ENCODE measurements at places on chromosomes 5 and 9.
A peak's percentile ranks its signal among the peaks of the same experiment; 100 is the strongest.

DNA sequence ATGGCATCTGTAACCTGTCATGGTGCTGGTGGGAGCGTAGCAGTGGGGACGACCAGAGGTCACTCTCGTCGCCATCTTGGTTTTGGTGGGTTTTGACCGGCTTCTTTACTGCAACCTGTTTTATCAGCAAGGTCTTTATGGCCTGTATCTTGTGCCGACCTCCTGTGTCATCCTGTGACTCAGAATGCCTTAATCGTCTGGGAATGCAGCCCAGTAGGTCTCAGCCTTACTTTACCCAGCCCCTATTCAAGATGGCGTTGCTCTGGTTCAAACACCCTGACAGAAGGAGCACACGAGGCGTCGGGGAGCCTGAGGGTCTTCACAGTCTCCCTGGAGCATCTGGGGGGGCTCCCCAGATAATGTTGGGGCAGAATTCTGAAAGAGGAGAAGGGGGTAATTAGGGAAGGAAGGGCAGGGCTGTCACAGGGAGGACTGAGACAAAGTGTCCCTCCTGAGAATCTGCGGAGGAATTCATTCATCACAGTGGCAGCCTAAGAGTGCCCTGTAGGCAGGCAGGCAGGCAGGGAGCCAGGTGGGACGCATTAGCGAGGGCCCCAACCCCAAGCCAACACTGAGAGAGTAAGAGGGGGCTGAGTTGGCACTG lies 21.3 kb upstream of the NCS1 start:
- no peak for DNase-seq

- no peak for DNase-seq
Observed at GRCh38 chr9:87337335-87338087, 160.2 kb upstream of the DAPK1 start.

DNA sequence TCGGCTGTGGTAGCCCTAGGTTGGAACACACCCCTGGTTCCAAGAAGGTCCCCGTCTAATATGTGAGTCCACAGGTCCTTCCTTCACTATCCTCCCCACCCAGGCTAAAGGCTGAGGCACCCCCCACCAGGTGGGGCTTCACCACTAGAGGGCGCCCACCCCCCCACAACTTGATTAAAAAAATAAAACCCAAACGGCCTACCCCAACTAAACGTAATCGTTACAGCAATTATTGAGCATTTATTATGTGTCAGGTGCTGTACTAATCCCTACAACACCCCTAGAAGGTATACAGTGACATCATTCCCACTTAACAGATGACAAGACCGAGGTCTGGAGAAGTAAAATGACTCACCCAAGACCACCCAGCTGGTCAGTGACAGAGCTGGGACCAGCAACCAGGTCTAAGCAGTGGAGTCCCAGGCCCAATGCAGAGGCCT lies 65.0 kb downstream of the FGF18 start:
- no peak for DNase-seq

GRCh38 chr5:112995764-112996618 lies 19.4 kb downstream of the DCP2 start:
- peak; percentile 61 for DNase-seq

DNA sequence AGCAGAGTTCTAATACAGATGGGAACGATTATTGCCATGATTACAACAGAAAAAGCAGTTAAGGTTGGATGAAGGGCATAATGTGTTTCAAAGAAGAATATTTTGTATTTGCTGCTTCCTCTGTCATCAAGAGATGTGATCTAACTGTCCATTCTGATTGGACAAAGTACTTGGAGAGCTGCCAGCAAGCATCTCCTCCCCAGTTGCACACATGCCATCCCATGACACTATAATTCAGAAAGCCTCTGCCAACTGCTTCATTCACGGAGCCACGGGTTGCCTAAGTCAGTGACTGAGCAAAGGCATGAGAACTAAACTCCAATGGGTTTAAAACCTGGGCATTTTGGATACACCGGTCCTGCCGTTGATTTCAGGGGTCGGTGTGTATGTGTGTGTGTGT lies 253.8 kb downstream of the CRB2 start:
- no peak for DNase-seq

GRCh38 chr5:76664079-76664478 lies 40.9 kb upstream of the F2RL2 start:
- DNase-seq = no peak

- no peak for DNase-seq
Observed at GRCh38 chr9:70609542-70610286, 195.3 kb upstream of the KLF9 start.

DNA sequence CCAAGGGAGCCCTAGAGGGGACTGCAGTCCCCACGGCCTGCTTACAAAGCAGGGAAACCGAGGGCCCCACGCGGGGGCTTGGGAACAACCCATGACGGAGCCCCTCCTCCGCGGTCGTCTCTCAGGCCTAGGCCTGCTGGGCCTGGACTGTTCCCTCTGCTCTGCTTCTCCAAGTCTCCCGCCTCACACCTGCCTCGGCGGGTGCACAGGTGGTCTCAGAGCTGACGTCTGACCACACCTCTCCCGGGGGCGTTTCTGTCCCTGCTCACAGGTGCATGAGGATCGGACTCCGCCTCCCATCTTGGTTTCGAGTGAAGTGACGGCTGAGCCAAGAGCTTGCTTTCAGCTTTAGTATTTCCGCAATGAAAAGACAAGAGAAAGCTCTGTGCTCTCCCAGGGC lies 72.1 kb downstream of the MRPL36 start:
- DNase-seq = no peak

DNA sequence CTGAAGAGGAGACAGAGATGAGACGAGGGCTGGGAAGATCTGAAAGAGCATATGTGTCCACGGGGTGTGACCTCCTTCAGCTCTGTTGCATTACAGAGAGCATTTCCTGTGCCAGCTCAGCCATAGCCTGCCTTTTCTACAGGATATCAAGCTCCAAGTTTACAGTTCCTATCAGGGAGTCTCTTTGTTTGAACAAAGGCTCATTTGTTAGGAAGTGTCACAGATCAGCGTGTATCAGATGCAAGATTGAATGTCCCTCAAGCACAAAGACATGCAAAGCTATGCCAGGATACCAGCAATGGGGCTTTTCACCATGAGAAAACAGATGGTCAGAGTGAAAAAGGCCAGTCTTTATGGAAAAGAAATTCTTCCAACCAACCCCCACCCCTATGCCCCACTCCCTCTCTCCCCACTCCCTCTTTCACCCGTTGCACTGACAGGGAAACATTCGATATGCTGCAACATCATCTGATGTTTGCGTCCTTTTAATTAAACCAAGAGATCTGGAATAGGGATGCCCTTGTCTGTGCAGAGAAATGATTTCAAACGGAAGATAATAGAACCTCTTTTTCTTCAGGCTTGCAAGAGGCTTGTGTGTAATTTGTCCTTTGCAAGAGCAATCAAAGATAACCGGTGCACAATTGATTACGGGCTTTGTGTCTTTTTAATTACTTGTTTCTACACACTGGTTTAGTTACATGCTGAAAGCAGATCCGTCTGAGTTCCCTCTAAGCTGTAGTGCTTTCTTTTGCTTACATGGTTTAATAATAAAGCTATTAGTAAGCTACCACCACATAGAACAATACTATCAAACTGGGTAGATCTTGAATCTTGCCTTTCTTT lies 263.1 kb upstream of the RGMB start:
- no peak for DNase-seq

- no peak for DNase-seq
Observed at GRCh38 chr5:44641820-44642219, 166.9 kb upstream of the MRPS30 start.

- DNase-seq = no peak
Observed at GRCh38 chr9:121294151-121294743, 26.3 kb downstream of the GSN start.

- no peak for DNase-seq
Observed at GRCh38 chr5:1724822-1725602, 74.6 kb downstream of the MRPL36 start.

DNA sequence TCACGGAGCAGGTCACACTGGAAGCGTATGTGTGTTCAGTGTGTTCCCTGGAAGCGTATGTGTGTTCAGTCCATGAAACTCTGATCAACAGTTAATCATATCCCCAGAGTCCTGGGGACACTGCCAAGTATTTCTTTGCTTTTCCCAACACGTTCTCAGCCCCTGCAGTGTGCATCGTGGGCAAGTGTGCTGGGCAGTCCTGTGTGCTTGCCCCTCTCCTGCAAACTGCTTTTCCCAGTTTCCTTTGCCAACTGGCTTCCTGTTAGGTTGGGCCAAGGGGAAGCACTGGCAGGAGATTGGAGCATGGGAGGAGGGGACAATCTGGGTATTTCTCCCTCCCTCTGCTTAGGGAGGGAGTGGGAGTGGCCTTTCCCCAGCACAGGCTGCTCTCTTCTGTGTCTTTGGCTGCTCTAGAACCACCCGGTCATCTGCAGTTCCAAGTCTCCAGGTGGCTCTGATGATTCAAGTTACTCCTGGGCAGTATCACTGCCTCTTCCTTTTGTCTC lies 36.8 kb upstream of the NEK6 start:
- DNase-seq = no peak

DNA sequence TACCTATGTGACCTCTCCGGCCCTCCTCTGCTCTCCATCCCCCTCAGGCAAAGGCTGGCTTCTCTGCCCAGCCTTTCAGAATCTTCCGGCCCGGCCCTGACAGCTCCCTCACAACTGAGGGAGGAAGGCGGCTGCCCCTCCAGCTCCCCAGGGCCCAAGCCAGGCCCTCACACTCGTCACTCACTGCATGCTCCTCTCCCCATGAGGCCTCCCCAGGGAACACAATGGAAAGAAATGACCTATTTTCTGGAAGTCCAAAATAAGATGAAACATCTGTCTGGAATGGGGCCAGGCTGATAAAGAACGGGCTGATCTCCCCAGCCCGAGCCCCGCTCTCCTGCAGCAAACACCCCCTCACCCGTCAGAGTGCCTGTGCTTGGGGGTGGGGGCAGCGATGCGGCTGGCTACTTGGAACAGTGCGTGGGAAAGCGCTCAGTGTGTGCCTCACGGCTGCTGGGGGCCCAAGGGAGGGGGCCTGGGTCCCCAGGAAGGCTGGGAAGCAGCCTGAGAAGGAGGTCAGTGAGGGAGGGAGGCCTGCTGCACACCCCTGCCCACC lies 11.3 kb downstream of the PDGFRB start:
- DNase-seq = no peak

GRCh38 chr9:112764837-112765236 lies 14.3 kb downstream of the SNX30 start:
- no peak for DNase-seq

DNA sequence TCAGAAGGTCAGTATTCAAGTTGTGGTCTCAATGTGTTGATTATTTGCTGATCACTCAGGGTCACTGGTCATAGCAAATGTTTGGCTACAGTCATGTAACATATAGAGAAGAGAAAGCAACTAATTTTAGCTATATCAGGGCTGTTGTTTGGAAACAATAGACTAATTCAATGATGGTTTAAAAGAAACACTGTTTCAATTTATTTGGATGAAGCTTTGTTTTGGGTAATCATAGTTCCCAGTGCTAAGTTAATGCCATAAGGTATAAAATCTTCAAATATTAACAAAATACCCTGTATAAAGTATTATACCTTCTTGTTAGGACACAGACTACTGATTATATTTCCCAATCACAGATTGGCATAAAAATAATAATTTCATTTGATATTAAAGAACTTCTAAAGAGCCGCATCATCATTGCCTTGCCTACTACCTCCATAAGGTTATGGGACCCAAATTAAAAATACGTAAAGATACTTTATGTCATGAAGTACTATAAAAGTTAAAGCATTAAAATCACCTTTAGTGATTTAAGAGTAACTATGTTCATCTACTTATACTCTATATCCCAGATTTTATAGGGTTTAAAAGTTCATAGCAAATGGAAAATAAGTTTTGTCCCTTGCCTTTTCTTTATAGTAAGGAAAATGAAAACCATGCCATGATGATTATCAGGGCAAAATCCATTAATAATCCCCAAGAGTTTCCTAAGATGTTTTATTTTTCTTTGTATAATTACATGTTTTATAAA lies 6.0 kb downstream of the NR3C1 start:
- DNase-seq = no peak

- no peak for DNase-seq
Observed at GRCh38 chr5:55364537-55365055, 56.8 kb downstream of the MTREX start.

- peak; percentile 17 for DNase-seq
Observed at GRCh38 chr5:61333321-61333953, 1.4 kb downstream of the ZSWIM6 start.

GRCh38 chr5:373710-374602 lies 52.4 kb downstream of the AHRR start:
- peak; percentile 66 for DNase-seq

DNA sequence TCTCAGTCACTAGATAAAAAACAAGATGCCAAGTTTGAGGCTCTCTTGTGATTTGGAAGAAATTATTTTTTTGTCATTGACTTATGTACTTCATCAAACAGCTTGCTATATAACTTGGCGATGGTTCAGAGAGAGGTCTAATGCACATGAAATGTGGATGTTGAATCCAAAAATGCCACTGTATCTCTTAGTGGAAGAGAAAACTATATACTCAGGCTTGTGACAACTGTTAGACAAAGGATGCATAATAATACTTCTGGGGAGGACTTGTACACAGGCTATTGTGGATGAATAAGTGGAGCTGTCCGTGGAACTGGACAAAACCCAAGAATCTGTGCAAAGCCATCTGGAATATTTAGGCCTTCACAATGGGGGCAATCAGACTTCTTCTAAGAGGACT lies 162.9 kb upstream of the NMUR2 start:
- no peak for DNase-seq

DNA sequence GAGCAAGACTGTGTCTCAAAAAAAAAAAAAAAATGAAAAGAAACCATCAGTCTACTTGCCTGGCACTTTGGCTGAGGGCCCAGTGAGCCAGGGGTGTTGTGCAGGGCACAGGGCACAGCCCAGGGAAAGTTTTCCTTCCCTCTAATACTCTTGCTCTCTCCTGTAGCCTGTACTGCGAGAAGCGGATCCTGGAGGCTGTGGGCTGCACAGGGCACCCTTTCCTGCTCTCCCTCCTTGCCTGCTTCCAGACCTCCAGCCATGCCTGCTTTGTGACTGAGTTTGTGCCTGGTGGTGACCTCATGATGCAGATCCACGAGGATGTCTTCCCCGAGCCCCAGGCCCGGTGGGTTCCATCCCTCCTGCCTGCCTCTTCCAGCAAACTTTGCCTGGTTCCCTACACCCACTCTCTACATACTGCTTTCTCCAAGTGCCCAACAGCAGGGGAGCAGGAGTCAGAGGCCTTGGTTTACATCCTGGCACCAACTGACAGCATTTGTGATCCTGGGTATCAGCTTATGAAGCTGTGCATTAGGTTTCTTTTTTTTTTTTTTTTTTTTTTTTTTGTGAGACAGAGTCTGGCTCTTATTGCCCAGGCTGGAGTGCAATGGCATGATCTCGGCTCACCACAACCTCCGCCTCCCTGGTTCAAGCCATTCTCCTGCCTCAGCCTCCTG lies 7.2 kb downstream of the ZDHHC12 start:
- no peak for DNase-seq

DNA sequence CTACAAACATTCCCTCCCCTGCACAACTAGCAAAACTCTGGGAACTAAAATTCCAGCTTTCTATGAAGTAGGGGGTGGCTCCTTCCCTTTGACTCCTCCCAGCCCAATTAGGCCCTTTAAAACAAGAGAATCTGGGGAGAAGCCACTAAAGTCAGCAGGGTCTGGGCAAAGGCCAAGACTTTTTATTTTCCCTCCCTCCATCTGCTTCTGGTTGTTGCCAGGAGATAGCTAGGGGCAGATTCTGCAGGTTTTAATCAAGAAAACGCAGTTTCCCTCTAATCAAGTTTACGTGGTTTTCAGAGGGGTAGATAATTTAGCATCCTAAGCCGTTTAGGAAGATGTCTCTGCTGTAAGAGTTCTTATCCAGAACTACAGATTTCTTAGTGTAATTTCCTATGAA lies 114.5 kb upstream of the CDH6 start:
- DNase-seq = no peak

GRCh38 chr5:14739538-14739937 lies 75.0 kb downstream of the OTULIN start:
- DNase-seq = no peak

- no peak for DNase-seq
Observed at GRCh38 chr5:179235416-179236400, 109.6 kb downstream of the ADAMTS2 start.

Measured in activated T-helper 1 cell treated with anti-CD3 and anti-CD28 coated beads, Interleukin-12 subunit alpha, Interleukin-12 subunit beta, Interleukin-2, Interleukin-4 antibody, amounts not matched to agents 30 ng/mL and 10 ng/mL and 1 ng/mL, durations not matched to agents 14 hours and 24 hours and 36 hours (primary cell).